ENCODE measurements at places on chromosomes 11 and 22. TPM values are rescaled to one million over a fixed set of nuclear protein-coding genes. Genes with fewer than 3 reads are reported as not detected.

KCNC1 gene
- not detected for total RNA-seq

SLC25A45 gene
- total RNA-seq: 26.0 TPM

ART5 gene
- not detected for total RNA-seq

OR51B4 gene
- not detected for total RNA-seq

KCNA4 gene
- total RNA-seq: not detected

MUC6 gene
- not detected for total RNA-seq

FERMT3 gene
- 241 TPM for total RNA-seq

TEX12 gene
- total RNA-seq: not detected

ACR gene
- not detected for total RNA-seq

OLFML1 gene
- total RNA-seq: not detected

TMA7B gene
- total RNA-seq: 8.2 TPM

ANKK1 gene
- total RNA-seq: 0.17 TPM
